Fibroblast of upper back skin (primary cell): ENCODE measurements at places on chromosomes 5 and 9.

GRCh38 chr5:63726496-63726895 lies 235.7 kb downstream of the HTR1A start:
- DNase-seq = no peak

DNA sequence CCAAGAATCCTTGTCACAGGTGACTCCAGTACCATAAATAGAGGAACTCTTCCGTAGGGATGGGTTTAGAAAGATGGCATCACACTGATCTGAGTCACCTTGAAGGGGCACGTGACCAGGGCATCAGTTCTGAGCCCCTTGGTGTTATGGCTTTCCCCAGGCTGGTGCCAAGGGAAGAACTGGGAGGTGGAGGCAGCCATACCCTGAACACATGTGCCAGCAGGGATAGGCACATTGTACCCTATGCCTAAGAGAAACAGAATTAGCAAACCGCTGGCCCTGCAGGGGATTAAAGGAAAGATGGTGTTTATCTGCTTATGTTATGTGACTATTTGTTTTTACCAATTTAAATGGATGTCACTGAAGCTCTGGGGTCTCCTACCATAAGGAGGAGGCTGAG lies 196.2 kb downstream of the RGS3 start:
- DNase-seq = no peak

GRCh38 chr9:75033791-75034473 lies 5.8 kb upstream of the CARNMT1 start:
- DNase-seq = no peak

DNA sequence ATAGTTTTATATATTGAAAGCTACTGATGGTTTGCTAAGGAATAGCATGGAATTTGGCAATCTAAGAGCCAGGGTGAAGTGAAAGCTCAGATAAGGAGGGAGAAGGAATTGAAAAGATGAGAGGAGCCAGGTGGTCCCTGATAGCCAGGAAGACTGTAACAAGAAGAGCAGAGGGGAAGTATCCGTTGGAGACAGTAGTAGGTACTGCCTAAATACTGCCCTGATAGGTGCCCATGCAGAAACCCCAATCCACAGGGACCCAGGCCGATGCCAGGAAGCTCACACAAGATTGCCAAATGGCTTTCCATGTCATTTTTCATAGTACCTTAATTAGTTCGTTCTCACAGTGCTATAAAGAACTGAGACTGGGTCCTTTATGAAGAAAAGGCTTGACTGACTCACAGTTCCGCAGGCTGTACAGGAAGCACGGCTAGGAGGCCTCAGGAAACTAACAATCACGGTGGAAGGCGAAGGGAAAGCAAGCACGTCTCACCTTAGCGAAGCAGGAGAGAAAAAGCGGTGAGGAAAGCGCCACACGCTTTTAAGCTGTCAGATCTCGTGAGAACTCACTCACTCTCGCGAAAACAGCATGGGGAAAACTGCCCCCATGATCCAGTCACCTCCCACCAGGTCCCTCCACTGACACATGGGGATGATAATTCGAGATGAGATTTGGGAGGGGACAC lies 13.0 kb downstream of the ACTL7B start:
- no peak for DNase-seq

DNA sequence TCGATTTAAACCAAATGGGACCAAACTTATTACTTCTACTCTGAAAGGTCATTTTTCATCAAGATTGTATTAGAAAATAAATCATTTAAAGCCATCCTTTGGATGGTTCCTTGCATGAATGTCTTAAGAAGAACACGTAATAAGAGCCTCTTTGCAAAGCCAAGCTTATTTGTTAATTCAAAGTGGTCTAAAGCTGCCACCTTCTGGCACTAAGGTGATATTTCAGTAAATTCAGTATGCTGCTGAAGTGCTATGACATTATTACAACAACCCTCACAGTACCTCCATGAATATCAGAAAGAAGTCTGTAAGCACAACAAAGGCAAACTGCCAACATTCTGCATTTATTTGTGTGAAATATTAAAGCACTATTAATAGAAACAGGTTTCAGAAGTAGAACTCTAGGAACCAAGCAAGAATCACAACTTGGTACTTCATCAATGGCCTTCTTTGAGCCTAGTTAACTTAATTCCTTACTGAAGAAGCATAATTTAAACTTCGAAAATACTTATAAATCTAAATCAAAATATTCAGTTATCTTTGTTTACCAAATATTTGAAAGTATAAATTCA lies 53.1 kb upstream of the TYRP1 start:
- peak; percentile 55 for DNase-seq
